WTC11 (cell line): ENCODE measurements at places on chromosomes 1 and 21.

GRCh38 chr1:154408174-154408777 lies 3.1 kb downstream of the IL6R start:
- no peak for DNase-seq

DNA sequence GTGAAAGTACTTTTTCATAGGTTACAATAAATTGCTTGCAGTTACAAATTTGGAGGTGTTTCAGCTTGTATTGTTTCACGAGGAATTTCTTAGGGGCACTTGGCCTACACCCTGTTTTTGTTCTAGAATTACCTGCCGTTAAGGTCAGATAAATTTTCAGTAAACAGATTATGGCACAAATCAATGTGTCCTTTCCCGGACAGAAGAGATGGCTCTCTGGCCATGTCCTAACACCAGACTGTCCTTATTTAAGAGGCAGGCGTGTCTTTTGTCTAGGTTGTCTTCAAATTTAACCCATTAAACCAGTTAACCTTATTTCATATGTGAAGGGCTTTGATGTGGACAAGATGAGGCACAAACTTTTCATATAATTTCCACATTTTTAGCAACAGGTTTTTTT lies 243.4 kb downstream of the SDCCAG8 start:
- DNase-seq: no peak

- no peak for DNase-seq
Measured at GRCh38 chr1:74429580-74429979, 82.8 kb downstream of the LRRC53 start.

DNA sequence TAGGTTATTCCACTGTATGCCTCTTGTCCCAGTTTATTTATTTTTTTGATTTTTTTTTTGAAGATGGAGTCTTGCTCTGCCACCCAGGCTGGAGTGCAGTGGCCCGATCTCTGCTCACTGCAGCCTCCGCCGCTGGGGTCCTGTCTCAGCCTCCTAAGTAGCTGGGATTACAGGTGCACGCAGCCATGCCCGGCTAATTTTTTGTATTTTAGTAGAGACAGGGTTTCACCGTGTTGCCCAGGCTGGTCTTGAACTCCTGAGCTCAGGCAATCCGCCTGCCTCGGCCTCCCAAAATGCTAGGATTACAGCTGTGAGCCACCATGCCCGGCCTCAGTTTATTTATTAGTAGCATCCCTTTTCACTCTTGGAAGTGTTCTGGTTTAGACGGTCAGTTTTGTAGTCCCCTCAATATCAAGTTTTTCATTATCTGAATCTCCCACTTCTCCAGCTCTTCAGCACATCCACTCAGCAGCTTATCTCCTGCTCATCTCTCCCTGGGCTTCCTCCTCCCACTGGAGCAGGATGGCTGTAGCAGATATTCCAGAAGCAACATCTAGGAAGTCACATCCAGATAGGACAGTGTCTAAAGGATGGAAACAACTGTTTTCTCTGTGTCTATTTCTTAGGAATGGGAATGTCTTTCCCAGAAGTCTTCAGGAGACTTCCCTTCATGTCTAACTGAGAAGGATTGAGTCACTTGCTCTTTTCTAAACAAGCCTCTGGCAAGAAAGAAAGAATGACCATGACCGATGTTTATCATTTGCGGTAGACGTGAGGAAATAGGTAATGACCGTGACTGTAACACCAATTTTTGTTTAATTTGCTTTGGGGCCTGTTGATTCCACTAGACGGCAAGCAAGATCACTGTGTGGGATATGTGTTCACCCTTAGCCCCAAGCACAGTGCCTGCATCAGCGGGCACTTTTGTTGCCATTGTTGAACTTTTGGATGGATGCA lies 14.4 kb downstream of the CCDC190 start:
- no peak for DNase-seq

GRCh38 chr1:43910343-43910742 lies 23.3 kb upstream of the ARTN start:
- DNase-seq: no peak

GRCh38 chr21:31358158-31358557 lies 14.1 kb upstream of the TIAM1 start:
- DNase-seq: no peak

- peak; percentile 46 for DNase-seq
Measured at GRCh38 chr1:178267646-178268094, 173.8 kb downstream of the RASAL2 start.

DNA sequence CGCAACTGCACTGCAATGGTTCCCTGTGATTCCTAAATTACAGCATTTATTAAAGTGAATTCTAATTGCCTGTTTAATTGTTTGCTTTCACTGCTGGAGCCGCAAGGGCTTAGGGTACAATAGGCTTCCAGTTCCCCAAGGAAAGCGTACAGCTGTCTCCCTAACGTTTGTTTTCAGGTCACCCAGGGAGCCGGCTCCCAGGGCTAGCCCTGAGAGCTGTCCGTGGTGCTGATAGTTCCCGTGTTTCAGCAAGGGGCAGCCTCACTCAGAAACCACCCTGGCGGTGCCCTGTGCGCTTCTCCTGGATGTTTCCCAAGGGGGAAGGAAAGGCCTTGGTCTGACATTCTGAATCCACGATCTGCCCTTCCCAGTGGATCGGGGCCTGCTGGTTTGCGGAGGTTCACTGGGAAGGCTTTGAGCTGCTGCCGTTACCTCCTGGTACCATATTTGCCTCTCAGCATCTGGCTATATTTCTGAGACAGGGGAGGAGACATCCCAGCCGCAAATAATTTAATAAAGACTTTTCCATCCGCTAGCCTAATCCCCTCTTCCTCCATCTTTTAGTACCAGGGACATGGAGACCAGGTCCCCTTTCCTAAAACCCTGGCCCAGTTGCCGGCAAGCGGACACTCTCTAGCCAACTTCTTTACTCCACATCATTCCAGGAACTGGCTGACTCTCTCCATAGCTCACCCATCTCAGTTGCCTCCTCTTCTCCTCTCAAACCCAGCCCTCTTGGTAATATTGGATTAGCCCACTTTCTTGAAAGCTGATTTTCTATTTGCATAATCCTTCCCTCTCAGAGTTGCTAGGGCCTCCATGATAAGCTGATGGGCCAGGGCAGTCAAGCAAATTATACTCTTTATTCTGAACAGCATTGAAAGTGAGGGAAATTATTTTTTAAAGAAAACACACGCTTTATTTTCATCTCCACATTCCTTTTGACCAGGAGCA lies 149.0 kb downstream of the IGSF21 start:
- peak; percentile 93 for DNase-seq

GRCh38 chr21:31629972-31630711 lies 29.4 kb upstream of the SOD1 start:
- no peak for DNase-seq

DNA sequence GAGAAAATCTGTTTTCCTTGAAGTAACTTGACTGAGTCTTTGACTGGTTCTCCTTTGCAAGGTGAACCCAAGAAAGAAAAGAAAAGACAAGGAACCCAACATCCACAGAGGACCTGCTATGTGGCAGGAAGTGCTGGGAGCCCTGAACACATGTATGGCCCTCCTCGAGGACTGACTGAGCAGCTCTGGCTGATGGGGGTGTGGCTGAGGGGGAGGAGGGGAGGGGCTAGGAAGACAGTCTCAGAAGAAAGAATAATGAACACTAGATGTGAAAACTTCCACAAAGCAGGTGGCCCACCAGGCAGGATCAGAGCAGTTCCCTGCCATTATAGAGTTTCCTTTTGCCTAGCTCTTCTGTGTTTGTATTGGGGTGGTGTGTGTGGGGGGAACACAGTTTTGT lies 26.1 kb downstream of the NENF start:
- DNase-seq: no peak

- DNase-seq: no peak
Measured at GRCh38 chr1:161885003-161885402, 118.9 kb downstream of the ATF6 start.

GRCh38 chr1:110990541-110990940 lies 26.8 kb upstream of the LRIF1 start:
- no peak for DNase-seq

GRCh38 chr1:77447669-77448068 lies 165.8 kb downstream of the AK5 start:
- DNase-seq: no peak

DNA sequence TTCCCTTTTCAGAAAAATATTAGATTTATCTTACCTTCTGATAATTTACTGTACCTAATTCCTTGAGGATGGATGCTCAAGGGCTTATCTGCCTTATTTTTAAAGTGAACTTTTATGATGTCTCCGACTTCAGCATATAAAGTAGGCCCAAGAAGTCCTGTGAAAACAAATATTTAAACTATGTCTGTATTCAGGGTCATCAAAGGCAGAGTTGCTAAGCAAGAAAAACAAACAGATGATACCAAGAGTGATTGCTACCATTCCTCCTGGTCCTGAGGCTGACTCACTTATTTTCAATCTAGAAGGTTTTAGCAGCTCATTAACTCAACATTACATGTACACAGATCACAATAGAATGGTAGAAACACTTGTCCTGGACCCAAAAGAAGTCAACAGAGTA lies 14.1 kb downstream of the F5 start:
- DNase-seq: no peak

DNA sequence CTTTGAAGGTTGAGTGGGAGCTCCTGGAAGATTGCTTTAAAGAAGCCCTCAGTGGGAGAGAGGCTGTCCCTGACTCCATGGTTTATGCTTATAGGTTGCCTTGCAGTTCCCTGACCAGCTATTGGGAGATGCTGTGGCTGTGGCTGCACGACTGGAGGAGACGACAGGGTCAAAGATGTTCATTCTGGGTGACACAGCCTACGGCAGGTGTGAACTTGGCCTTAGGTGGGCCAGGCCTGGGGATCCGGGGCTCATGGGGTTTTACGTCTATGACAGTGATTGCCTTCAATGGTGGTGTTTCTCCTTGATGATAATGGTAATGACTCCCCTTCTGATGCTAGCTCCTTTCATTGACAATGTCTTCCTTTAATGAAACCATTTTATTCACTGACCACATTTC lies 692 bp downstream of the DPH2 start:
- no peak for DNase-seq

GRCh38 chr1:241738284-241739078 lies 86.4 kb downstream of the WDR64 start:
- DNase-seq: no peak

DNA sequence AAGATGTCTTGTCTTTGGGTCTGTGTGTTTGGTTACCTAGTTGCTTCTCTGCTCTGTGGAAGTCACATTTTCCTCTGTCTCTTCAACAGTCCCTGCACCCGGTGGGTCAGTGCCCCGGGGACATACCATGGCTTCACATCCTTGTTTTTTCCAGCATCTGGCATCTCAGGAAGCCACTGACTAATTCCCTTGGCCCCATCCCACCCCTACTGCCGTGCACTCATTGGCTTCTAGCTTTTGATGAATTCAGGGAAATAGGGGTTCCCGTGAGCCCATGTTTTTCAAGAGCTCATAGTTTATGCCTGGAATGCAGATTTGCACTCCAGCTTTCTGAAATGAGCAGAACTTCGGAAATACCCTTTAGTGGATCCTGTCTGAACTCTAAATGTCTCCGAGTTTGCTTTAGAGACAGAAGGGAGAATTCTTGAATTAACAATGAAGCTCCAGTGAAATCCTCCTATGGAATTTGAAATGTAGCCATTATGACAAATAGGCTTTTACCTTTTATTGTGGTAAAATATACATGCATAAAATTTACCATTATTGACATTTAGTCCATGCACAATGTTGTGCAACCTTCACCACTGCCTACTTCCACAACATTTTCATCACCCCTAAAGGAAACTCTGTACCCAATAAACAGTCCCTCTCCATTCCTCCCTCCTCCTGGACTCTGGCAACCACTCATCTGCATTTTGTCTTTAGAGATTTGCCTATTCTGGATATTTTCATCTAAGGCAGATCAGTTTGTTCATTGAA lies 67.5 kb downstream of the CLIC6 start:
- no peak for DNase-seq

- no peak for DNase-seq
Measured at GRCh38 chr1:160547422-160547821, 24.4 kb upstream of the SLAMF6 start.

DNA sequence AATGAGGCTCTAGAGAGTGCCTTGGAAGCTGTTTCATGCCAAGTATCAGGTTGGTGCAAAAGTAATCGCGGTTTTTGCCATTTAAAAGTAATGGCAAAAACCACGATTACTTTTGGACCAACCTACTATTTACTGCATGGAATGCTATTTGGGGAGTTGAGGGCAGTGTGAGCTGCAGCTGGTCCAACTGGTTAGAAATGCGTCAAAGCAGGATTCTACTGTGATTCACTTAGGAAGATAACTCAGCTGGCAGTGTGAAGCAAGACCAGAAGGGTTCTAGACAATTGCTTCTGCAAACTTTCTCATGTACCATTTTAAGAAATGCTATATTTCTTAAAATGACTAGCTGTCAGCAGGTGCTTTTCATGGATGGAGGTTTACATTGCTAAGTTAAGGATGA lies 21.2 kb upstream of the PLA2G2C start:
- DNase-seq: no peak

DNA sequence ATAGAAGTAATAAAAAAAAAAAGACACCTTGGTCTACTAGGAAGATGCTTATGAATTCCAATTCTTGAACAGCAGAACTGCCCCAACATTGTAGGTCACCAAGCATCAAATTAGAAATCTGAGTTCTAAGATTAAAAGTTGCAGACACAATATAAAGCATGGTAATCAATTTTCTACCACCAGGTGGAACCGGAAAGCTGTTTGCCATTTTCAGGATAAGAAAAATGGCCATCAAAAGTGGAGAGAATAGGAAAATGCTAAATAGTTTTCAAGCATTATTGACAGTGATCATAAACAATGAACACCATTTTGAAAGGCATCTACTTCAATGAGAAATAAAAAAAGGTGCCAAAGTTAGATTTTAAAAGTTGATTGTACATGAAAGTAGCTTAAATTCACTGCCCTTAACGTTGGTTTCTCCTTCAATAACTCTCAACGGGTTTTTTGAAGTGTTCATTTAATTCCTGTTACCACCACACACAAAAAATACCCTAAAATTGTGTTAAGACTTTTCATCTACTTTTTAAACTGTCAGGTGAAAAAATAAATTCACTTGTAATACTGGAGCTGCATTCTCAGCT lies 252.9 kb downstream of the KCNT2 start:
- DNase-seq: no peak

DNA sequence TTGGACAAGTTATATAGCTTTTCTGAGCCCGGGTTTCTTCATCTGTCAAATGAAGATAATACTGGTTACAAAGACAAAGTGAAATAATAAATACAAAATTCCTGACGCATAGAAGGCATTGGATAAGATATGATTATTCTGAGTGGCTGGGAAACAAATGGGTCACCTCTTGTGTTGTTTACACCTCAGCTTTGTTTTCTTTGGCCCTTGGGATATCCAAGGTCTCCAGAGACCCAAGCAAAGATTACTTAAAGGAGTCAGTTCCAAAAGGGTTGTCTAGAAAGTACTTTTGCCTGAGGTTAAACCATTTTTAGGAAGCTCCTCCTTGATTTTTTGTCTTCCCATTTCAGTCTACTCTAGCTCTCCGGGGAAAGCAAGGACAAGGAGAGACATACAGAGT lies 9.7 kb downstream of the KHDRBS1 start:
- no peak for DNase-seq

- DNase-seq: peak; percentile 41
Measured at GRCh38 chr1:9929431-9930385, 13.5 kb downstream of the LZIC start.

GRCh38 chr1:97864615-97865014 lies 56.2 kb downstream of the DPYD start:
- DNase-seq: no peak
